ENCODE measurements at places on chromosomes 4 and X. TPM values are rescaled to one million over a fixed set of nuclear protein-coding genes. Genes with fewer than 3 reads are reported as not detected.

RASL11B gene
- total RNA-seq, result not detected

LRAT gene
- 0.32 TPM for total RNA-seq

GRIA3 gene
- total RNA-seq, result not detected

ARHGAP36 gene
- not detected for total RNA-seq

TCEAL2 gene
- total RNA-seq, result 0.17 TPM

CXorf49 gene
- total RNA-seq, result not detected

ADGRG2 gene
- not detected for total RNA-seq

GPR143 gene
- total RNA-seq, result 2.1 TPM

PLP1 gene
- total RNA-seq, result 0.30 TPM

AWAT2 gene
- 0.23 TPM for total RNA-seq

UGT2A3 gene
- not detected for total RNA-seq

DCTD gene
- 99.3 TPM for total RNA-seq

SAGE1 gene
- 6.9 TPM for total RNA-seq

POLN gene
- total RNA-seq, result 2.9 TPM

PITX2 gene
- total RNA-seq, result 7.1 TPM

PPP1R2C gene
- not detected for total RNA-seq

KLB gene
- not detected for total RNA-seq

ACSL1 gene
- 6.6 TPM for total RNA-seq
